ENCODE measurements at places on chromosomes 16 and 17.

- DNase-seq = no peak
Observed at GRCh38 chr17:81870981-81871386, at the start of gene ARHGDIA. Gene ARHGDIA, minus strand, starts transcription at chr17:81871337. Its CDS starts 1,407 bp downstream, at chr17:81869930.

- no peak for DNase-seq
Observed at GRCh38 chr17:16467886-16468285, 24.1 kb downstream of the LRRC75A start.

- DNase-seq = no peak
Observed at GRCh38 chr17:12429116-12429515, 236.6 kb upstream of the MYOCD start.

- no peak for DNase-seq
Observed at GRCh38 chr16:22653876-22654275, 143.2 kb downstream of the NPIPB5 start.

GRCh38 chr16:82957212-82957611 lies 330.4 kb downstream of the CDH13 start:
- DNase-seq = no peak

GRCh38 chr16:85825326-85825725 lies 25.8 kb downstream of the COX4I1 start:
- DNase-seq = no peak

GRCh38 chr17:17696882-17697633 lies 15.8 kb downstream of the RAI1 start:
- no peak for DNase-seq

DNA sequence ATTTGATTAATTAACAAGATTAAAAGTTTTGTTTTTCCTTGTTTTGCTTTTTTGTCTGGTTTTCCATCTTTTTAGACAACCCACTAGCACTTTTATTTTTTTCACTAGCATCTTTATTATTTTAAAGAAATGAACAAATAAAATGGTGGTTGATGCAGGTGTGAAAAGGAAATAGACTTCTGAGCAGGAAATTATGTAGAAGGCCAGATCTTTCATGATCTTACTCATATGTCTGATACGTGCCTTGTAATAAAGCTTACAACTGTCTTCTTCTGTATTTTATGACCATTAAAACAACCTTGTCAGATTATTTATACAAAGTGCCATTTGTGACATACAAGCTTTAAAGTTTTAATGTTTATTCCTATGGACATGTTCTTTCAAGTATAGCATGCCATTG lies 6.3 kb downstream of the SLFN12L start:
- no peak for DNase-seq

GRCh38 chr16:83164816-83165215 lies 538.0 kb downstream of the CDH13 start:
- DNase-seq = no peak

- DNase-seq = no peak
Observed at GRCh38 chr17:14442798-14443528, 142.1 kb downstream of the HS3ST3B1 start.

GRCh38 chr16:52721331-52721730 lies 174.4 kb upstream of the TOX3 start:
- DNase-seq = no peak

DNA sequence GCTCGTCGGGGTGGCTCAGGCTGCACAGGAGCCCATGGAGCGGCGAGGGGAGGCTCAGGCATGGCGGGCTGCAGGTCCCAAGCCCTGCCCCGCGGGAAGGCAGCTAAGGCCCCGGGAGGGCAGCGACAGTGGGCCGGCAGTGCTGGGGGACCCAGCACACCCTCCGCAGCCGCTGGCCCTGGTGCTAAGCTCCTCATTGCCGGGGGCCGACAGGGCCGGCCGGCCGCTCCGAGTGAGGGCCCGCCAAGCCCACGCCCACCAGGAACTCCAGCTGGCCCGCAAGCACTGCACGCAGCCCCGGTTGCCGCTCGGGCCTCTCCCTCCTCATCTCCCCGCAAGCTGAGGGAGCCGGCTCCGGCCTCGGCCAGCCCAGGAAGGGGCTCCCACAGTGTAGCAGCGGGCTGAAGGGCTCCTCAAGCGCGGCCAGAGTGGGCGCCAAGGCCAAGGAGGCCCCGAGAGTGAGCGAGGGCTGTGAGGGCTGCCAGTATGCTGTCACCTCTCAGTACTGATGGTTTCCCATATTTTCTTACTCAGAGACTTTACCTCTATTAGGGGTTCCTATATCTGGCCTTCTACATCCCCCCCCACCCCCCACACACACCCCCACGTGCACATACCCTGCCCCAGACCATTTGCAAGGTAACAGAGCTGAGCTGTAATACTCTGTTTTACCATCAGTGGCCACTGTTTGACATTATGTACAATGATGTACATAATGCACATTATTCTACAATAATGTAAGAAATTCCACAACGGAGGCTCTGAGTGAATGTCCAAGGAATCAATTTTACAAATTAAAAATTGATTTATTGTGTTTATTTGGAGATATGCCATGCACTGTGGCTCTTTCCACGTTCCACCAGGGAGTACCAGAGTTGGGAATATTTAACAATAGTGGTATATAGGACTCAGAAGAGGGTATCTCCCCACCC lies 3.7 kb upstream of the VAT1L start:
- DNase-seq = peak; percentile 22

DNA sequence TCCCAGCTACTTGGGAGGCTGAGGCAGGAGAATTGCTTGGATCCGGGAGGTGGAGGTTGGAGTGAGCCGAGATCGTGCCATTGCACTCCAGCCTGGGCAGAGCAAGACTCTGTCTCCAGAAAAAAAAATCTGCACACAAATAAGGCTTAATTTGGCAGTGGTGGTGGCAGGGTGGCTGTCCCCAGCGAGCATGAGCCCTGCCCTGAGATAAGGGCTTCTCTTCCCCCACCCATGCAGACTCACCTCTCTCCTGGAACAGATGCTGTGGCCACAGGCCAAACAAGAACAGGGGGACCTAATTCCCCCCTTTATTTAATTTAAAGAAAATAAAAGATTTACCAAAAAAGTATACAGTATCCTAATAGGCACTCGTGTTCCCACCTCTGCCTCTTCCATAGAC lies 157.2 kb downstream of the RAB11FIP4 start:
- no peak for DNase-seq

- DNase-seq = peak; percentile 100
Observed at GRCh38 chr17:7484067-7484918, at the start of gene POLR2A. Gene POLR2A, plus strand, starts transcription at chr17:7484366.

GRCh38 chr17:38996660-38997337 lies 29.6 kb upstream of the FBXO47 start:
- no peak for DNase-seq

- DNase-seq = no peak
Observed at GRCh38 chr17:75542229-75542628, 16.7 kb downstream of the LLGL2 start.

- no peak for DNase-seq
Observed at GRCh38 chr17:35076874-35077273, 13.4 kb upstream of the RFFL start.

DNA sequence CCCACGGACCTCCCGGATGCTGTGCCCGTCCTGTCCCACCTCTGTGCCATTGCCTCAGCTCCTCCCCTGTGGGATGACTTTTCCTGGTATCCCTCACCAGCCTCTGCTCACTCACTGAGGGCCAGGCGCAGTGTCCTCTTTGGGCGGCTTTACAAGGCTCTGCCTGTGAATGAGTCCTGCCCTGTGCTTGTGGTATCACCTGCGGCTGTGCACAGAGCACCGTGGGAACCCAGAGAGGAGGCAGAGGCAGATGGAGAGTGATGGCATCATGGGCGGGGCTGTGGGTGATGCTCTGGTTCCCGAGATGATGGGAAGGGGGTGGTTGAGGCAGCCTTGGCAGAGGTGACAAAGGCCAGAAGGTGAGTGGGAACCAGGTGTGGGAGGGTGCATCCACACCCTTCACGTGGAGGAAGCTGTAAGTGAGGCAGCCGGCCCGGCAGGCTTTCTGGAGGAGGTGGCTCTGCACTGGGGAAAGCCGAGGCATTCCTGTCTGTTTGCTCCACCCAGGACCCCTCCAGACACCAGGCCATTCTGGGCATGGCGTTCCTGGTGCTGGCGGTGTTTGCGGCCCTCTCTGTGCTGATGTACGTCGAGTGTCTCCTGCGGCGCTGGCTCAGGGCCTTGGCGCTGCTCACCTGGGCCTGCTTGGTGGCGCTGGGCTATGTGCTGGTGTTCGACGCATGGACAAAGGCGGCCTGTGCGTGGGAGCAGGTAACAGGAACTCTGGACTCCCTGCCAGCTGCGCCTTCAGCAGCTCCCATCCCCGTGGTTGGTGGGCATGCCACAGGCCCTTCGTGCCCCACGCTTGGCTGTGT lies 23.8 kb downstream of the ADCY7 start:
- DNase-seq = no peak

GRCh38 chr16:61792194-61792909 lies 243.9 kb downstream of the CDH8 start:
- DNase-seq = peak; percentile 41

GRCh38 chr17:9002606-9003354 lies 18.5 kb upstream of the NTN1 start:
- DNase-seq = no peak

GRCh38 chr16:53971616-53972015 lies 267.7 kb downstream of the FTO start:
- no peak for DNase-seq

- DNase-seq = peak; percentile 79
Observed at GRCh38 chr16:69476920-69477443, 52.6 kb downstream of the CYB5B start.

DNA sequence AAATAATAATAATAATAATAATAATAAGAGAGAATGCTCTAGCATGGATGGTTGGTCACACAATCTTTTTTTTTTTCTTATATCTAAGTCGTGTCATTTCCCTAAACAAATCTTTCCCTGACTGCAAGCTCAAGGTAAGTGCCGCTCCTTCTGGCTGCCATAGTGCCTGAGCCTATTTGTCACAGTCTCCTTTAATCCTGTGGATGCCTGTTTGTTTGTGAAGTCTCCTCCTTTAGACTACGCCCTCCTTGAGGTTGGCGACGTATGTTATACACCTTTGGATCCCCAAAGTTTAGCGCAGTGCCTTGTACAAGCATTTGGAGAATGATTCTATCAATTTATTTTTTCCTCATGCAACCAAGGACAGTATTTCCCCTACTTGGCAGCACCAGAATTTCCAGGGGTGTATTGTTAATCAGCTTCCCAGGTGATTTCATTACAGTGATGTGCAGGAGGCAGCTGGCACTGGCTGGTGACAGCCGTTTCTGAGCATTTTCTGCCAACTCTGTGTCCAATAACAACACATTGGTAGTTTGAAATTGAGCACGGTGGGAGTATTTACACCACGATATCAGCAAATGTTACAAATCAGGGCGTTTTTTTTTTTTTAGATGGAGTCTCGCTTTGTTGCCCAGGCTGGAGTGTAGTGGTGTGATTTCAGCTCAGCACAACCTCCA lies 26.6 kb downstream of the TMEM238L start:
- DNase-seq = no peak

DNA sequence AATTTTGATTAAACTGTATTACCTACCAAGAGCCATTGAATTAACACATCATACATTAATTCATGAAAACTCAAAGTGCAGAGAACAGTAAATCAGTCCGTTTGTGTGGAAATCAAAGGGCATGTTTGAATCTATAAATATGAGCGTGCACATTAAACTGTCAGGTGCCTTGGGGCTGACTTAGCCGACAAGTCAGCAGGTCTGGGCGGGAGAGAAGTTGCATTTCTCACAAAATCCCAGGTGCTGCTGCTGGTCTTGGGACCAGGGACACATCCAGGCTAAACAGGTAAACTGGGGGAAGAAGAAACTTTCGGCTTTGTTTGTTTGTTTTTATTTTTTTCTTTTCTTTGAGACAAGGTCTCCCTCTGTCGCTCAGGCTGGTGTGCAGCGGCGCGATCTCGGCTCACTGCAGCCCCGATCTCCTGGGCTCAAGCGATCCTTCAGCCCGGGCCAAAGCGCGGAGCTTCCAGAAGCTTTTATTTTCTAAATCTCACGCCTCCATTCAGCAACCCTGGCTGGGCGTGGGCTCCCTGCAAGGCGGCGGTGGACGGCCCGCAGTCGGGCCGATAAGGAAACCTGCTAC lies 213.9 kb downstream of the MRTFB start:
- DNase-seq = no peak

GRCh38 chr17:19725486-19725885 lies 9.1 kb upstream of the SLC47A2 start:
- DNase-seq = no peak

DNA sequence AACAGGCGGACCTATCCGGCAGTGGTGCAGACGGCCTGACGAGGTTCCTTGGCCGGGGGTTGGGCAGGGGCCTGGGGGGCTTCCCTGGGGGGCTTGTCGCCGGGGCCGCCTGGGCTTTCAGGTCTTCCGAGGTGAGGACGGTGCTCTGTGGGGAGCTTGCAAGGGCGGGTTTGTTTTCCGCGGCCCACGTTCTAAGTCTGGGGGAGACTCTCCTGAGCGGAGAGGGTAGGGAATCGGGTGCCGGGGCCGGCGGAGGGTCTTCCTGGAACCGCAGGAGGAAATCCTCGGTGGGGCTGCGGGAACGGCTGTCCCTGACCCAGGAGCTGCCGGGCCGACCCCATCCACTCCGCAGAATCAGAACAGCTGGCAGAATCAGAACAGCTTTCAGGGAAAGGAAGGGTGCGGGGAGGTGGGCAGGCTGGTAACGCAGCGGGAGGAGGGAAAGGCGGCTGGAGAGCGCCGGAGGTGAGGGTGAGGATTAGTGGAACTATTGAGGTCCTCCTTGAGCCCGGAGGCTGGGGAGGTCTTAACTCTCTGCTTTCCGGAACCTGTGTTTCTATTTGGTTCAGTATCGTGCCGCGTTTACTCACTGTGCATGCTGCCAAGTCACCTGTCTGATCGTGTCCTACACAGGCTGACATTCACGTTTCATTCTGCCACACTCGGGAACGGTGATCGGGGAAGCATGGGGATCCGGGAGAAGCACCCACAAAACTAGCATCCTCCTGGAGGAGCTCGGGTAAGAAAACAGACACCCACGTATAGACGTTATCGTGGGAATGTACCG lies 28.9 kb downstream of the CPSF4L start:
- peak; percentile 66 for DNase-seq

- no peak for DNase-seq
Observed at GRCh38 chr17:18975597-18975996, 23.6 kb downstream of the SLC5A10 start.

DNA sequence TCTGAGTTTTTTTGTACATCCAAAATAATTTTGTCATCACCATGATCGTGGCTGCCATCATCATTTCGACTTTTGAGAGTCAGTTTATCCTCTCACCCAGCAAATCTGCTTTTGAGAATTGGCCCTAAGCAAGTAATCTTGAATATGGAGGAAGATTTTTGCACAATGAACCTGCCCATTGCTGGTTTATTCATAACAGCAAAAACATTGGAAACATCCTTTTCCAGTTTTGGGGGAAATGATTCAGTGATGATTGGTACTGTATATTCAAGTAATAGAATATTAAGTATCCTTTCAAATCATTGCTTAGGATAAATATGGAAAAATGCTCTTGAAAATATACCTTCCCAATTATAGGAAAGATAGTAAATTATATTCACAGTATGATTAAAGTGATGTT lies 53.1 kb downstream of the PRKCA start:
- DNase-seq = no peak

GRCh38 chr16:84869473-84869845 lies 49.7 kb downstream of the CRISPLD2 start:
- no peak for DNase-seq

DNA sequence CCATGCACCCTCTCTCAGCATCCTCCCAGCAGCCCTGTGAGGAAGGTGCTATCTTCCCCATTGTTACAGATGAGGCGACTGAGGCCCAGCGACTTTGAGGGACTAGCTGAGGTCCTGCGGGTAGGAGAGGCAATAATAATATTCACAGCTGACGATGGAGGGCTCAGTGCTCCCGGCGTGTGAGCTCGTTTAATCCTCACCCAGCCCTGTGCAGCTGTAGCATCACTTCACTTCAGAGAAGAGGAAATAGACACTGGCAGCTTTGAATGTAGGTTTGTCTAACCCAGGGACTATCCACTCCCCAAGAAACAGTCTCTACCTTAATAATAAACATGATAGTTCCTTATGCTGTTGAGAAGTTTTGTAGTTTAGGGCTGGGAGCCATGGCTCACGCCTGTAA lies 21.6 kb downstream of the LASP1 start:
- no peak for DNase-seq

Measured in GM03348 (cell line).